ENCODE measurements at places on chromosomes 2 and 18. TPM values are rescaled to one million over a fixed set of nuclear protein-coding genes. Genes with fewer than 3 reads are reported as not detected.
A peak's percentile ranks its signal among the peaks of the same experiment; 100 is the strongest.

GRCh38 chr18:23487738-23488570, 15.4 kb upstream of the RMC1 start:
- DNase-seq: no peak

DNA sequence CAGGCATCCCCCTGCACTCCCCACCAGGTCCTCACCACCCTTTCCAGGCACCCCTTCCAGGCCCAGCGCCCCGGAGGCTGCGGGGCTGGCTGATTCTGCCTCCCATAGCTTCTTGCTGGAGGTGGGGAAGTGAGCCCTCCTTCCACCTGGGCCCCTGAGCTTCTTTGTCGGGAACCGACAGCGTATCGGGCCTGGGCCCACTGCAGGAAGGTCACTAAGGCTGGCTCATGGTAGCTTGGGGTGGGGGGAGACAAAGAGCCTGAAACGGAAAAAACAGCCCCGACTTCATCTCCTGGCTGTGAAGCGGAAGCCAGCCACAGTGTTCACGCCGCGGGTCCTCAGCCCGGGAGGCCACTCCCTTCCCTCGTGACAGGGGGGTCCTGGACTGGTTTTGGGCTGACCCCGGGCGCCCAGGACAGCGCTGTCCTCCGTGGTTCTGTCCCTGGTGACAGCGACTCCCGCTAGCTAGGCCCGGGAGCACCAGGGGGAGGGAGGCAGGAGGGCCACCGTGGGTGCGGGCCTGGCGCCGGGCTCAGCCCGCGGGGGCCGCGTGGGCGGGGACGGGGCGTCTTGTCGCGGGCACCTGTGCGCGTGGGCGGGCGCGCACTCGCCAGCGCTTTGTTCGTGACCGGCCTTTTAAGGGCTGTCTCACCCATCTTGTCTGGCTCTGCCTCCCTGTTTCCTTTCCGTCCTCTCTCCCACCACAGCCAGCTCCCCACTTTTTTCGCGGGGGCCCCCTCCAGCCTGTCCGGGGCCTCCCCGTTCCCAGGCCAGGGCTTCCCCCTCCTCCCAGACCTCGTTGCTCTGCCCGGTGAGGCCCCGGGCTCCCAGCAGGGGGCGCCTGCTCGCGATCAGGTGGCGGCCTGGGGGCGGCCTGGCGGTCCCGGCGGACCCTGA, 64.9 kb downstream of the DNMT3A start:
- peak; percentile 49 for DNase-seq

- DNase-seq: no peak
Observed at GRCh38 chr18:44568986-44569385, 111.7 kb upstream of the SETBP1 start.

DNA sequence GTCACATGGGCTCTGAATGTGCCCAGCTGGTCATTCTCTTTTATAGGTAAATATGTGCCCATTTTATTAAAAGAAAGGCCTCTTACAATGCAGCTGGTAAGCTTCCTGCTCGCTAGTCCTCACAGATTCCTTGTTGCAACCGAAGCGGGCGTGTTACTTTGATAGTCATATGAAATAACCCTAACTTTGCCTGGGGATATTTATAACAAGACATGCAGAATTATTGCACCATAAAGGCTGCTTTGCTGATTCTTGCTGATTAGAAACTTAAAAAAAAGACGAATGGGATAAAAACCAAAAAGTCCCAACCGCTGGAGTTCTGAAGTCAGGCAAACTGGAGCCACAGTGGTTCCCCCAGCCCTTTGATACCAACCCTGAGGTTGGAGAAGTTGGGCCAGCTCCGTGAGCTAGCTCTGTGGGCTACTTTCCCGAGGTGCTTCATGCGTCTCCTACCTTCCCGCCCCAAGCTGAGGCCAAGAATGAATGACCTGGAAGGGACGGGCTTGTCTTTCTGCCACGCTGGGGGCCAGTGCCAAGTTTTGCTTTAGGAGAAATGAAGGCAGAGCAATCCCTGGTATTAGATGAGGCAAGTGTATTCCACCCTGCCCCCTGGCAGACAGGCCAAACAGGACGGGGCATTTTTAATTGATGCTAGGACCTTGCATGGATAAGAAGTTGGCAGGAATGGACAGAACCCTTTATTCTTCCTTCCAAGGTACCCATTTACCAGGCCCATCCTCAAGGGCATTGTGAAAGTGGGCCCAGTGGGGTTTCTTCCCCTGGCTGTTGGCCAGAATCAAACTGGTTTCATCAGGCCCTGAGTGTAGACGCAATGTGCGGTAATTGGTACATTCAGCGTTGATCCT, 140.4 kb downstream of the KCTD1 start:
- no peak for DNase-seq

GRCh38 chr2:40584432-40584831, 132.5 kb upstream of the SLC8A1 start:
- no peak for DNase-seq

DNA sequence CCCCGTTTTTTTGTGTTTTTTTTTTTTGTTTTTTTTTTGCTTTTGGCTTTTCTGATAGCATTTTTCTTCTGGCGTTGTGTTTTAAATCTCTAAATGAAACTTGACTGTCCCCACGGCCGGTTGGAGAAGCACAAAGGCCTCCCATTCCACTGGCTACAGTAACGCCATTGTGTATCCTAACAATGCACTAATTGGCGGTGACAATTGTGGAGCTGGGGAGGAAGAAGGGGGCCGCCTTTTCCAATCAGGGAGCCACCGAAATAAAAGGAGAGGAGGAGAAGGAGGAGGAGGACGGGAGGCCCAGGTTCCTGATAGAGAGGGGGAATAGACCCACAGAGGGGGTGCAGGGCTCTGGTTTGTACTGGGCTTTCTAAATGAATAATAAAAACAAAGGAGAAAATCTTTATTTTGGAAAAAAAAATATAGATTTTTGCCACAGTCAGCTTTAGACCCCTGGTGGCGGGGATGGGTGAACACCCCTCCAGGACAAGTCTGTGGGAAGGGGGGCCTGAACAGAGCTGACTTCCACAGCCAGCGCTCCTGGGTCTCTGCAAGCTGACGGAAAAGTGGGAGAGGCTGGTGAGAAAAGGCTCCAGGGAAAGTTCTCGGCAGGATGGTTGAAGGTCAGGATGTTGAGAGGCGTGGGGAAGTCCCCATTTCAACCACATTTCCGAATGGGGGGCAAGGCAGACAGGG, 43.7 kb upstream of the FZD5 start:
- no peak for DNase-seq

- no peak for DNase-seq
Observed at GRCh38 chr2:57869758-57870344, 176.8 kb upstream of the VRK2 start.

GRCh38 chr2:84880395-84880644, 564 bp downstream of the TRABD2A start:
- no peak for DNase-seq

DNA sequence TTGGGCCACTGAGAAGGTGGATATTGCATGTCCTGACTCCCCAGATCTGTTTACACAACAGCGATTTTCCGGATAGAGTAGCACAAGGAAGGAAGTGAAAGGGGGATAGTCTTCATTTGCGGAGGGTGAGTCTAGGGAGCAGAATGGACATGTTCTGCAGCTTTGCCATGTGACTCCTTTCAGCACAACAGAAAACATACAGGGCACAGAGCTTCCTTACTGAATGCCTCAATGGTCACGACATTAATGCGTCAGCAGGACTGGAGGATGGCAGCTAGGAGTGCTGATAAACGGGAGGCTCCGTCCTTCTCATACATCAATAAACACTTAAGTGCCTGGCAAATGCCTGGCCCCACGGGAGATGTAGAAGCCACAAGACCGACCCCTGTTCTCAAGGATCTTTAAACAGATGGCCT, 163.0 kb downstream of the FAM210A start:
- DNase-seq: no peak

- DNase-seq: no peak
Observed at GRCh38 chr2:230823264-230823964, 41.3 kb upstream of the ITM2C start.

DNA sequence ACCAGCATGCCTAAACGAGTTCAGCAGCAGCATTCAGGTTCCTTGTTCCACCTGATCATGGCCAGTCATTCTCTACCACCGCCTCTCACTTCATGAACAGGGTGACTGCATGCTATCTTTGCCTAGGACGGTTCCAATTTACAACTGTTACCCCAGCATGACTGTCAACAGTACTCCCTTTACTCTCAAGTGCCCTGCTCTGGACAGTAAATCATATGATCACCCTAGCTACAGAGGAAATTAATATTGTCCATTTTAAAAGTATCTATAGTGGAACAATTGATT, 25.7 kb downstream of the MGAT4A start:
- no peak for DNase-seq

DNA sequence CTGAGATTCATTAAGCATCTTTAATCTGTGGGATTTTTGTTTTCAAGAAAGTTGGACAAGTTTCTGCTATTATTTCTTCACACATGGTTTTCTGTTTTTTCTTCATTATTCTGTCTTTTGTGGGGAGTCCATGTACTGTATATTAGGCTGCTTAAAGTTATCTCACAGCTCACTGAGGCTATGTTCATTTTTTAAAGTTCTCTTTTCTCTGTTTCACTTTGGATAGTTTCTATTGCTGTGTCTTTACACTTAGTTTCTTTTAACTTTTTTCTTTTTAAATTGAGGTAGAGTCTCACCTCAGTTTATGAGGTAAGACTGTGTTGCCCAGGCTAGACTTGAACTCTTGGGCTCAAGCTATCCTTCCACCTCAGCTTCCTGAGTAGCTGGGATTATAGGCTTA, 8.6 kb downstream of the OSBPL6 start:
- no peak for DNase-seq

DNA sequence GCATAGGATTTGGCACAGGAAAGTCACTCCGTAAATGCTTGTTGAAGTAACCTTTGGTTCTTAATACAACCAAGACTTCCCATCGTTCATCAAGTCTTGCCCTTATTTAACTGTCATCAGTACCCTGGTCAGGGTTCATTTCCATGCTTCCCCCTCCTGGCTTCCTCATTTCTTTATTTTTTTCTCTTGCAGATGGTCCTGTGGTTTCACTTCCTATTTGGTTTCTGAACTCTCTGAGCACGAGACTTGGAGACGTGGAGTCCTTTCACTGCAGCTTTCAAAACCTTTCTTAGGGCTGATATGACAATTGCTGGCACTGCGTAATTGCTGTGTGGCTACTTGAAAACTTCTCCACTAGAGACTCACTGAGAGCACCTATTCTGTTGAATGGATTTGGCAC, 59.9 kb upstream of the PID1 start:
- DNase-seq: no peak

- DNase-seq: no peak
Observed at GRCh38 chr18:65808759-65809158, 57.9 kb downstream of the CDH7 start.

GRCh38 chr2:10835052-10835970, 22.7 kb upstream of the PDIA6 start:
- DNase-seq: peak; percentile 20

GRCh38 chr2:63888490-63889402, 47.0 kb downstream of the UGP2 start:
- peak; percentile 32 for DNase-seq

GRCh38 chr2:241796209-241796608, 12.8 kb upstream of the NEU4 start:
- DNase-seq: no peak

GRCh38 chr2:237996021-237996593, 29.3 kb downstream of the UBE2F start:
- DNase-seq: no peak

DNA sequence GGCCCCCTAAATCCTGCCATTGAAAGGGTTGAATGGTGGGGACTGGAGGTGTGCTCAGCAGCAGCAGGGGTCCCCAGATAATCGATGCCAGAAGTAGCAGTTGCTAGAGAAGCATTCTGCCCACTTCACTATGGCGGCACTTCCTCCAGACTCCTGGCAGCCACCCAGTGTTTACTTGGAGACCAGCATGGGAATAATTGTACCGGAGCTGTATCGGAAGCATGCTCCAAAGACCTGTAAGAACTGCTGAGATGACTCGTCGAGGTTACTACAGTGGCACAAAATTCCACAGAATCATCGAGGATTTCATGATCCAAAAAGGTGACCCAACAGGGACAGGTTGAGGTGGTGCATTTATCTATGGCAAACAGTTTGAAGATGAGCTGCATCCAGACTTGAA, 11.0 kb upstream of the GAREM2 start:
- no peak for DNase-seq

DNA sequence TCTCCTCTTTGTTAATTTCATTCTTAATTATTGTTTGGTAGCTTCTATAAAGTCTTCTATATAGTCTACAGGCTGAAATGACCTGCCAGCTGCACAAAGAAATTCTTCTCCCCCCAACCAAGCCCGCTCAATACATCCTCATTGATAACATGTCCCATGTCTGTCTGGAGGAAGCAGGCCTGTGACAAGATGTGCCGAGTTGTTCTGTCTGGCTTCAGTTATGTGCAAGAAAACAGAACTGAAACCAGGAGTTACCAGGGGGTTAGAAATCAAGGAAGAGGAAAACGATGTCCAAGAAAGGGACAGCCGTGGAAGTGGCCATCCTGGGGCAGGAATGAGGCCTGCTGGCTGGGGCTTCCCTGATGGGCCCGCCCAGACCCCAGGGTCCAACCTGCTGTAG, 57.6 kb downstream of the MTCL1 start:
- DNase-seq: no peak

GRCh38 chr18:32610176-32610575, 139.5 kb upstream of the GAREM1 start:
- DNase-seq: no peak

GRCh38 chr2:82485701-82486100, 1973.4 kb downstream of the SUCLG1 start:
- no peak for DNase-seq

GRCh38 chr2:241768850-241769249, 7.8 kb upstream of the GAL3ST2 start:
- no peak for DNase-seq

DNA sequence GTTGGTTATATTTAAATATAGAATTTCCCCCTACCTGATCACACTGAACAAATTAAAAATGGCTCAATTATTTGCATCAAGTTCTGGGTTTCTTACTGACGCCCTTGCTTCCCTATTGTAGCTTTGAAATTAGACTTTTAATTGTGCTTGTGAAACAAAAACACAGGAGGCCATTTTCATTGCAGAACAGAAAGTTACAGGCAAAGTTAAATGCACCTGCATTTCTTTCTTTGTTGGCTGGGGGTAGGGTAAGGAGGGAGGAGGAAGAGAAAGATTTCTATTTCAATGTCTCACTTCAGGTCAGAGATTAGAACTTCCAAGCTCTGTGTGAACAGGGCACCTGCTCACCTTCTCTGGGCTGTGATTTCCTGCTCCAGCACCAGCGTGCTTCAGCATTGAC, 199.6 kb downstream of the BCL11A start:
- DNase-seq: no peak

Gene TMEM17
- total RNA-seq: 2.6 TPM

Gene MEP1B
- 0.54 TPM for total RNA-seq

Gene FBXO48
- total RNA-seq: 1.5 TPM

Gene ME2
- 91.6 TPM for total RNA-seq

Gene BOLL
- total RNA-seq: not detected

Gene SERPINB4
- total RNA-seq: not detected

Gene C2orf66
- 1.8 TPM for total RNA-seq

Gene POU3F3
- 30.7 TPM for total RNA-seq

Gene CCDC85A
- 25.3 TPM for total RNA-seq

Gene RGPD3
- total RNA-seq: 0.82 TPM

Gene TPGS2
- 104 TPM for total RNA-seq

Gene OSBPL1A
- total RNA-seq: 30.2 TPM
